Fibroblast of skin of left quadriceps (primary cell): ENCODE measurements at places on chromosomes 7 and 10.
A peak's percentile ranks its signal among the peaks of the same experiment; 100 is the strongest.

- no peak for DNase-seq
Observed at GRCh38 chr7:139094030-139094429, 15.5 kb downstream of the ZC3HAV1 start.

DNA sequence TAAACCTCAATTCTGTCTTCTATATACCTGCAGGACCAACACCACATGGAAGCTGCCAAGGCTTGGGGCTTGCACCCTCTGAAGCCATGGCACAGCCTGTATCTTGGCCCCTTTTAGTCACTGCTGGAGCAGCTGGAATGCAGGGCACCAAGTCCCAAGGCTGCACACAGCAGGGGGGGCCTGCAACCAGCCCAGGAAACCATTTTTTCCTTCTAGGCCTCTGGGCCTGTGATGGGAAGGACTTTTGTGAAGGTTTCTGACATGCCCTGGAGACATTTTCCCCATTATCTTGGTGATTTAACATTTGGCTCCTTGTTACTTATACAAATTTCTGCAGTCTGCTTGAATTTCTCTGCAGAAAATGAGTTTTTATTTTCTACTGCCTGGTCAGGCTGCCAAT, 123.2 kb upstream of the PCGF5 start:
- DNase-seq = no peak

DNA sequence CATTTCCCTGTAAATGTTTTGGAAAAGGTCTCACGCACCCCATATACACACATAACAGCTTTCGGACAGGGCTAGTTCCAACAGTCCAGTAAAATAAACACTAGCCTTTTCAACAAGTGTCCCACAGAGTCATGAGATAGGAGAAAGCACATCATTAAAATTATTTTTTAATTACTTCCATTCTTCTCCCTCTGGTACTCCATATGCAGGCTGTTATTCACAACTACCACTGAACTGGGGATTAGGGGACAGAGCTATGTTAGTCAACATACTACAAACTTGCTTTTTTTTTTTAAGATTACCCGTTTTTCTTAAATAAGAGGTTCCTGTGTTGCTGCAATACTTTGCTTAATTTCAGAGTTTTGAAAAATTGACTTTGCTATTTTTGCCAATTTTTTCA, 576.6 kb upstream of the KCND2 start:
- no peak for DNase-seq

DNA sequence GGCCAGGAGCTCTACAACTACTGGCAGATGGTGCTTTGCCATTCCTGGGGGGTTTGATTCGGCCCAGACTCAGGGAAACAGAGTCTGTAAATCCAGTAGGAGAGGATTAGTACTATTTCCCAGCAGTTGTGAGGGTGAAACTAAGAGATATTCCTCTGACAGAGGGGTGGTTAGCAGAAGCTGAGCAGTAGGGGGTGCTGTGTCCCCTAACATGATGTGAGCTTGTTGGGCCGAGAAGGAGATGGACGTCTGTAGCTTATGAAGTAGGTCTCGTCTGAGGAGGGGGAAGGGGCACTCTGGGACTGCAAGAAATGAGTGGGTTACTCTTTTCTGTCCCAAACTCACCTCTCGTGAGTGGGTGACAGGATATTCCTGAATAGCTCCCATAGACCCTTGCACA, 179.2 kb upstream of the MBL2 start:
- peak; percentile 15 for DNase-seq

- DNase-seq = no peak
Observed at GRCh38 chr10:113648478-113648877, 15.4 kb downstream of the NRAP start.

DNA sequence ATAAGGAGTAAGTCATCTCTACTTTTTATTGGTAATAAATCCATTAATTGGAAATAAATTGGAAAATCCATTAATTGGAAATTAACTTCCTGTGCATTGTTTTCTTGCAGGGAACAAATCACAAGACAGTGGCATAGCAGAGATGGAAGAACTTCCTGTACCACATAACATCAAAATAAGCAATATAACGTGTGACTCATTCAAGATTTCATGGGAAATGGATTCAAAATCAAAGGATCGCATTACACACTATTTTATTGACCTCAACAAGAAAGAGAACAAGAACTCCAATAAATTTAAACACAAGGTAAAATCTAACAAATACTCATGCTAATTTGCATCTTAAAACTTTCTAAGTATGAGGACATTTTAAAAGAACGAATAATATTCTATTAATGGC, 57.8 kb downstream of the PHYHIPL start:
- DNase-seq = no peak

DNA sequence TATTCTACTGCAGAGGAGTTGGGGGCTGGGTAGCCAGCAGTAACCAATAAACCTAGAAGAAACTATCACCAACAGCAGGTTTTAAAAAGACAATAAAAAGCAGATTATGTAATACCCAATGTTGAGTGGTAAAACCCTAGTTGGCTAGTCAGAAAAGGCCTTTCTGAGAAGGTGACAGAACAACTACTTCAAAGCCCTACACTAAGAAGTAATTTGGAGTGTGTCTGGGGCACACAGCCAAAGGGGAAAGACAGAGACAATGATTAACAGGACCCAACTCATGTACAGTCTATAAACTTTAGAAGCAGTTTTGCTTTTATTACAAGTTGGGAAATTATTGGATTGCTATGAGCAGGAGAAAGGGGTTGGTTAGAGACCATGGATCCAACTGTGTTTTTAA, 77.2 kb upstream of the TMEM106B start:
- DNase-seq = no peak

GRCh38 chr10:14184841-14185315, 145.8 kb downstream of the FRMD4A start:
- DNase-seq = no peak

DNA sequence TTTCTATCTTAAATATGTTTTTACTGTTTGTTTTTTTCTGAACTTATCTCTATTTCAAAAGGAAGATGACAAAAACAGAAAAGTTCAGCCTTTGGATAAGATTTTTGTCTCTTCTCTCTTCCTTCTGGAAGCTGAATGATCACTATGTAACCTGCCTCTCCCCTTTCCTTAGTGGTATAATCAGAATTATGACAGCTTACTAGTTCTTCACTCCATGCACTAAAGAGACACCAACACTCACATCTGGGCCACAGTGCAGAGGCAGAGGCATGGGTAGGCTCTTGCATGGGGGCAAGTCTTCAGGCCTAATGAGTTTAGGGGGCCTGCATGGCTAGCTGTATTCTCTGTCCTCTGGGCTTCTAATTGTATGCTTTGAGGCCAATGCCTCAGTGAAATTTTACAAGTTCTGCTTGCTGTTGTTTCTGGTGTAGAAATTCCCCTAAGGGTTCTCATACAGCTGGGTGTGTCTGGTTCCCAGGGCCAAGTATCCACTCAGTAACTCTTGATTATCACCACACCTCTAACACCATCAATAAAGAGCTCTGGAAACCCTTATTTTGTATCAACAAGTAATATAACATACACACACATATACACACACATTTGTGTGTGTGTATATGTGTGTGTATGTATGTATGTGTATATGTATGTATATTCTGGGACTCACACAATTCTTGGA, 96.8 kb upstream of the POM121L12 start:
- DNase-seq = no peak

- no peak for DNase-seq
Observed at GRCh38 chr10:97600616-97601015, 11.1 kb downstream of the C10orf62 start.

- no peak for DNase-seq
Observed at GRCh38 chr7:113548137-113548536, 370.7 kb downstream of the PPP1R3A start.

DNA sequence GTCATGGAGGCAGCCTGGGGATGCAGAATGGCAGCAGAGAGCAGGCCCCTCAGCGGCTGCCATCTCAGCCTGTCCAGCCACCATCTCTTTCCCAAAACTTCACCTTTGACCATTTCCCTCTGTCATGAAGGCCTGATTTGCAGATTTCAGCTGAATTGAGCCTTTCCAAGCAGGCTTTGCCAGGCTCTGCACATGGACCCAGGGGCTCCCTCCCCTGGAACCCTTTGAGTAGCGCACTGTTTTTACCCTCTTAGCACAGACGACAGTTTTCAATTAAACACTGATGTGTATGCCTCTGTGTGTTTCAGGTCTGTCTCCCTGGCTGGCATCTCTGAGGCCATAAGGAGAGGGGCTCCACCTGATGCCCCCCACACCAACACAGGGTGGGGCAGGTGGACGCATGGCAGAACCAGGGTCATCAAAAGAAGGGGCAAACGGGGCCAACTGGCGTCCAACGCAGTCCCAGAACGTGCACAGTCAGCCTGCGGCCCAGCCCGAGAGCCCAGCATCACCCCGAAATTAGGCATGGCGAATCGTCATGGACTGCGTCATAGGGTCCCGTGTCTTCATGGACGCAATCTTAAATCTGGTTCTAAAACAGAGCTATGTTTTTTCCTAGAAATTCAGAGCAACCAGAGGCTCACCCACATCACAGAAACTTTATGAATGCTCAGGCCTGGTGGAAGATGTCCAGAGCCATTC, 185.0 kb upstream of the TCERG1L start:
- no peak for DNase-seq

DNA sequence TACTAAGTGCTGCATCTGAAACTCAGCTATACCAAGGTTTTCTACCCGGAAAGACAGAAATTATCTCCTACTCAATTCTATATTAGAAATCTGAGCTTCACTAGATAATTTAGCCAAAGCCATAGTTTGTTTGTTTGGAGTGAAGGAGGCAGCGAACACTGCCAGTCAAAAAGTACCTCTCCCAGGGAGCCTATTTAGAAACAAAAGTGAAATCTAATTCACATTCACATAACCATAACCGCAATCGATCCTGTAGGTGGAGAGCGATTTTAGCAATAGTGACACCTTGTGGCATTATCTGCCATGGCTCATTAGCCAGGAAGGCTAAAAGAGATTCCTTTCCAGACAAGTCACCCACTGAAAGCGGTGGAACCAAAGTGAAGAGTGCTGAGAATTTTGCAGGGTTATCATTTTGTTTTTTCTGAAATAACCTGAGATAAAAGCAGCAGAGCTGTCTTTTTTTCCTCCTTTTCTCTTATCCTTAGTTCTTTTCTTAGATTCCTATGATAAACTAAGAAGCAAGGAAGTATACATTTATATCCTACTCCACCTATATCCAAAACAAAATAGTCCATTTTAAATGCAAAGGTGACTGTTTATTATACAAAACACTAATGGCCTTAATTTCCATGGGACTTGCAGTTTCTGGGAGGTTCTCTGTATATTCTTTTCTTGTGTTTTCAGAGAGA, 83.7 kb upstream of the BET1 start:
- DNase-seq = peak; percentile 65

DNA sequence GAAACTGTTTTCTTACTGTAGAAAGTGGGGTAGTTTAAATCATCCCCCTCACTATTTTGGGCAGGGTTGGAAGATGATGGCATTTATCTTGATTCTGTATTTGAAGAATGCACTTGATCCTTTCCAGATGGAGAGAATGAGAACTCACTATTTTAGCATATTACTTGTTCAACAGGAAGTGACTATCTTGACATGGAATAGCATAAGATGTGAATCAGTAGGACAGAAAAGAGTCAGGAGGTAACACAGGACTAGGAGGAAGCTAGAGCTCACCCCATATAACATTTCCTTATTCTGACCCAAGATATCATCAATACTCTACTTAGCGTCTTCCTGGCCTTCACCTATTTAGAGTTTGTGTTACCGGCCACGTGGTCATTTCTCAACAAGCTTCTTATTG, 400.2 kb downstream of the PHTF2 start:
- DNase-seq = peak; percentile 59

DNA sequence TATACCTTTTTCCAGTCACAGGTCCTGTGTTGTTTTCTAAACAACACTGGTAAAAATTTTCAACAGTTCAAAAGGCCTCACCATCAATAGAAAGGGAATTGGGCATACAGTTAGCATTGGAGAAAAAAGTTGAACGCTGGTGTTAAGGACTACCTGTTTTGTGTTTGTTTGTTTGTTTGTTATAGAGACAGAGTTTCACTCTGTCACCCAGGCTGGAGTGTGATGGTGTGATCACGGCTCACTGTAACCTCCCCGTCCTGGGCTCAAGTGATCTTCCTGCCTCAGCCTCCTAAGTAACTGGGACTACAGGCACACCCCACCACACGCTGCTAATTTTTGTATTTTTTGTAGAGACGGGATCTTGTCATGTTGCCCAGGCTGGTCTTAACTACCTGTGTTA, 306.1 kb downstream of the PRPF18 start:
- DNase-seq = no peak

DNA sequence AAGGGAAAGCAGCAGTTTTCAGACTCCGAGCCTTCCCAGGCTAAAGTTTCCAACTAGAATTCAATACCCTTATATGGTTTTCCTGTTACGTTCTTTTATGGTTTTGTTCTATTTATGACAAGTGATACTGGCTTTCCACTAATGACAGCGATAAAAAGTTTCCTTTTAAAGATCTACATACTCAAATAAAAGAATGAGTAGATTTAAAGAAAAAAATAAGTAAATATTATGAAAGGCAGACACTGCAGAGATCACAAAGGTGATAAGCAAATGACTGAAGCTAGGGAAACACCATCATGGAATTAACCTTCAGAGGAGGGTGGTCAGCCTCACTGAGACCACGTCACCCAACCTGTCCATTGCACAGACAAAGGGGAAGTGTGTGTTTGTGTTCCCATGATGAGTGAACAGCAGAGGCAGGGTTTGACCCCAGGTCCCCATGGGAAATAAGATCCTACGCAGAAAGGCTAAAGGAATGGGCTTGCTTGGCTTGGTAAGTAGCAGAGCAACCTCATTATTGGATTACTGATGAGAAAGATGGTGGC, 4.0 kb downstream of the VSIR start:
- no peak for DNase-seq

DNA sequence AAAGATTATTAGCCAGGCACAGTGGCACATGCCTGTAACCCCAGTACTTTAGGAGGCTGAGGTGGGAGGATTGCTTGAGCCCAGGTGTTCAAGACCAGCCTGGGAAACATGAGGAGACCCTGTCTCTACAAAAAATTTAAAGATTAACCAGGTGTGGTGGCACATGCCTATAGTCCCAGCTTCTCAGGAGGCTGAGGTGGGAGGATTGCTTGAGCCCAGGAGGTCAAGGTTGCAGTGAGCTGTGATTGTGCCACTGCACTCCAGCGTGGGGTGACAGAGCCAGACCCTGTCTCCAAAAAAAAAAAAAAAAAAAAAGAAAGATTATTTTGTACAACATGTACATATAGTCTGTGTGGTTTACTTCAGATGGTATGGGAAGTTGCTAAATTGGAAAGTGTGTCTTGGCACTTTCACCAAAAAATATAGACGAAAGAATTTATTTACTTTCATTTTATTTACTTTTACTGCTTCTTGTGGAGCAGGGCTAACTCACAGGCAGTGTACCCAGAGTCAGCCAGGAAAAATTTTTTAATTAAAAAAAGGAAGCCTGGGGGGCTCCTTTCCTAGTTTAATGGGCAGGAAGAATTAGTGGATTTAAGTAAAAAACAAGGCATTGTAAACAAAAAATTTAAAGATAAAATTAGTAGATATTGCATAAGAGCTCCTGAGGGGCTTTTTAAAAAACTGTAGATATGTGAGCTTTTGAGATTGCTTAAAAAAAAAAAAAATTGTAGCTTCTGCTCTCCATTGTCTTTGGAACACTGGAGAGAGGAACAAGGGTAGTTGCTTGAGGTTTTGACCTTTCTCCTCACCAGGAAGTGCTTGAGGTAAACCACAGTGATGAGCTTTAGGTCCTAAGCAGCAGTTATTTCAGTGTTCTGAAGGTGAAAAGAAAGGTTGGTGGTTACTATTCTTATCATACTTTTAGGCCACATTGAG, 44.6 kb upstream of the VDAC2 start:
- no peak for DNase-seq

GRCh38 chr10:4250587-4250887, 465.5 kb upstream of the KLF6 start:
- DNase-seq = no peak
